ENCODE measurements at places on chromosomes 1 and 21. TPM values are rescaled to one million over a fixed set of nuclear protein-coding genes. Genes with fewer than 3 reads are reported as not detected.

The TNFRSF14 gene
- 17.9 TPM for total RNA-seq

The AMY1C gene
- not detected for total RNA-seq

The C8A gene
- total RNA-seq: not detected

The SPOCD1 gene
- total RNA-seq: 23.2 TPM

The ESPN gene
- total RNA-seq: not detected

The SLC22A15 gene
- total RNA-seq: 1.5 TPM
